CD8-positive, alpha-beta memory T cell (primary cell): ENCODE measurements at places on chromosomes 6 and 20. TPM values are rescaled to one million over a fixed set of nuclear protein-coding genes. Genes with fewer than 3 reads are reported as not detected.

- DNase-seq: no peak
Measured at GRCh38 chr6:86016077-86016476, 373.4 kb upstream of the SYNCRIP start.

GRCh38 chr6:5411414-5411813 lies 150.1 kb downstream of the FARS2 start:
- no peak for DNase-seq

GRCh38 chr6:143270026-143270425 lies 180.5 kb downstream of the ADAT2 start:
- DNase-seq: no peak

- DNase-seq: no peak
Measured at GRCh38 chr20:25036331-25036936, 21.5 kb downstream of the ACSS1 start.

- no peak for DNase-seq
Measured at GRCh38 chr20:64145458-64146300, 18.6 kb upstream of the MYT1 start.

DNA sequence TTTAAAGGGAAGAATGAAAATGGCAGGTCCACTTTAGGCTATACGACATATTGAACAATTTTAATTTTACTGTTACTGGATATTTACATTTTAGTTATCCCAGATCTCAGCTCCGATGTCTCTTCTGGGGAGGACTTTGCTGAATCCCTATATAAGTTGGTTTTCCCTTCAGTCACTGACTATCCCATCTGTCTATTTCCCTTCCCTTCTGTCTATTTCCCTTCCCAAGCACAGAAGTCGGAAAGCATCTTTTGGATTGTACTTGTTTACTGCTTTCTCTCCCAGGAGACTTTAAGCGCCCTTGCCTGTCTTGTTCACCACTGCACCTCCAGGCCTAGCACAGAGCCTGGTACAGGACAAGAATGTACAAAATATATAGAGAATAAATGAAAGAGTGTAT lies 165.8 kb upstream of the SALL4 start:
- DNase-seq: no peak

DNA sequence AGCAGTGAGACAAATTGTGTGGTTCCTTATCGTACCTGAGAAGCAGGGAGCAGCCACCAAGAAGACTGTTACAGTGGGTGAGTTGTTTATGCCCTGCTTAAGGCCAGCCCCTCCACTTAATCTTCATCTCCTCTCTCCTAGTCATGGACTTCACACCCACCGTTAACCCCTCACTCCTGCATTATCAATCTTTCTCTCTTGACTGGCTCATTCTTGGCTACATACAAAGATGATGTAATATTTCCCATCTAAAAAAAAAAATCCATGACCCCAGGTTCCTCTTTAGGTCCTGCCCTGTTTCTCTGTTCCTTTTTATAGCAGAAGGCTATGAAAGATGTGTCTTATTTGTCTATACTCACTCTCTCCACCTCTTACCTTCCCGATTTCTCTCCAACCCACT lies 72.4 kb downstream of the SHLD1 start:
- no peak for DNase-seq

Gene HLA-DRB1
- 24.7 TPM for total RNA-seq
